Activated CD4-positive, CD25-positive, alpha-beta regulatory T cell (primary cell): ENCODE measurements at places on chromosomes 5 and 9.

DNA sequence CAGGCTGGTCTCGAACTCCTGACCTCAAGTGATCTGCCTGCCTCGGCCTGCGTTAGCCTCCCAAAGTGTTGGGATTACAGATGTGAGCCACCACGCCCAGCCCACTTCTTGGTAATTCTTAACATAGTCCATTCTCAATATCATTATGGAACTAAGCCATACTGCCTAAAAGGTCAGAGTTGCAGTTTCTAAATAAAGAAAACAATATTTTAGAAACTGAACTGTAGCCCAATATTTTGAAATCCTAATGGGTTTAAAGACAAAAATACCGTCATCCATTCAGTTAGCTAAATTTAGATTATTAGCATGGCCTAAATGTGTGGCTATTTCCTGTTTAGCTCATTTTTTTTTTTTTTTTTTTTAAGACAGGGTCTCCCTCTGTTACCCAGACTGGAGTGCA, 99.5 kb downstream of the USP20 start:
- DNase-seq: no peak

DNA sequence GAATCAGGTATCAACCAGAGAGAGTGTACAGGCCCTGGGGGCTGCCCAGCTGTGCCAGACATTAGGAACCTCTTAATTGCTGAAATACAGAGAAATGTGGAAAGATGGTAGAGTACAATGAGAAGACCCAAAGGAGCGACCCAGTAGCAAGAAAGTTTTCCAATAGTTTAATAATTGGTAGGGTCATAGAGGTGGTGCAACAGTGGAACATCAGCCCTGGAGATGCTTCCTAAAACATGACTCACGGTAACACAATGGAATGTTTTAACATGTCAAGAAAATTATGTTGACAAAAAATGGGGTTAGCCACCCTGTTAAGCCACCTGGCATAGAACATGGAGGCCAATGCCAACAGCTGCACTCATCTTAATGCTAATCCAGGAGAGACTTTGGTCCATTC, 284.1 kb downstream of the ELAVL2 start:
- DNase-seq: no peak

DNA sequence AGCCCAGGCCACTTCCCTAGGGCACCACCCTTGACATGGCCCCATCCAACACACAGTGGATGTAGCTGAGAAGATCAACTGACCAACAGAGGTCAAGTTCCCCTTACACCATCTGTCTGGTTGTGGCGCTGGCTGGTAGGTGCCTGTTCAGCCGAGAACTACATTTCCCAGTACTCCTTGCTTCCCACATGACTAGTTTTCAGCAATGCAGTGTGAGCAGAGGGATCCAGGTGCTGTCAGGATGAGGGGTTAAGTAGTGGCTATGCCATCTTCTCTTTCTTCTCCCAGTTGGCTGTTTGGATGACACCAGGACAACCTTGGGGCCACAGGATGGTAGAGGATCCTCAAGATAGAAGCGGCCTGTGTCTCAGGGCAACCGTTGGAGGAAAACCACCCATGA, 48.6 kb upstream of the SH3PXD2B start:
- DNase-seq: no peak

DNA sequence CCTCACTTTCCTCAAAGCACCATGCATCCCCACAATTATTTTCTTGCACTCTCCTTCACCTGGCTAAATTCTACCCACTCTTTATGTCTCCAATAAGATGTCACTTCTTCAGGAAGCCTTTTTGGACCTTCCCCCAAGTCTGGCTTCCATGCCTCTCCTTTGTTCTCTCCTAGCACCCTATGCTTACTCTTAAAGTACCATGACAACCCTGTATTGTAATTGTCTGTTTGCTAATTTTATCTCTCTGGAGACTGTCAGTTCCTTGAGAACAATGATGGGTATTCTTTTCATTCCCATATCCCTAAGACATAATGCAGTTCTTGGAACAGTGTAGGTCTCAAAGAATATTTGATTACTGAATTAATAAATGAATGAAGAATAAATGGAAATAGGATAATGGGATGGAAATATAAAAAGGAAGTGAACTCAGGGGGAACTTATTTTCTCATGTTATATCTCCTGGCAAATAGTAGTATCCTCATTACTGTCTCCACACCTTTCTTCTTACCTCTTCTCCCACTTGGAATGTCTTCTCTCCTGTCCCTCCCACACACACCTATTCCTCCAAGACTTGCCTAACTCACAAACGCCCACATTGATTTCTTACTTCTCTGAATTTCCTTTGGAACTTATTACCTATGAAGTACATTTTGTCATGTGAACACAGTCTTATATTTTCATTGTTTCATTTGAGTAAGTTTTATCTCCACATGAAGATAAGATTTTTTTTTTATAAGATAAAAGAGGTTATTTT, 499.1 kb downstream of the NFIB start:
- no peak for DNase-seq

DNA sequence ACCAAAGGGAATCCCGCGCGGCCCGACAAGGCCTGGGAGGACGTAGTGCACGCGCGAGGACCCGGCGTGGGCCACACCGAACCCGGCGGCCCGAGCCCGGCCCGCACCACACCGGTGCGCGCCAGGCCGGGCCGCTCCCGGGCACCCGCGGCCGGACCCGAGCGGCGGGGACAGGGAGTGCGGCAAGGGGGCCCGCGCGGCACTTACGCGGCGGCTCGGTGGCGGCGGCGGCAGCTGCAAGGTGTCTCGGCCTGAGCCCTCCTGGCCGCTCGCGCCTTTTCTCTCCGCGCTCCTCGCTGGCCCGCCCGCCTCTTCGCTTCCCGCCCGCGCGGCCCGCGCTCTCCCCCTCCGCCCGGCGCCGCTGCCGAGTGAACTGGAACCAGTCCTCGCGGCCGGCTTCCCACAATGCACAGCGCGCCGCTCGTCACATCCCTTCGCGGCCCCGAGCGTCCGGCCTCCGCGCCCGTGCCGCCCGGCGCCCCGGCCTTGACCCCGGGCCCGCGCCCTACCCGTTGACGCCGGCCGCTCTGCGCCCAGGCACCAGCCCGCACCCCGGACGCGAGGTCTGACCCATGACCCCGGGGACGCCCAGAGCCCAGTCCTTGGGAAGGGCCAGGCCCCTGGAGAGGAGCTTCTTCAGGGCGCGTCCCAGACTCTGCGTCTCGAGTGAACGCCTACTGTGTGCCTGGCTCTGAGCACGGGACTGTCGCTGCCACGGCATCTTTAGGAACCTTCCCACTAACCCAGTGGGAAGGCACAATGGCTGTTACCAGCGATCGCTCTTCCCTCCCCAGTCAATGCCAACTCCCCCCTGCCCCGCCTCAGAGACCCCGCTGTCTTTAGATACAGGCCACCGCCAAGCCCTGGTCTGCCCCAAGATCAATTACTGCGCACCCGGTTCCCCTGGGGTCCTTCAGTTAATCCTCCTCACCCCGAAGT, at the start of gene MACROH2A1:
Gene MACROH2A1 (minus strand): TSS at position 377 of the 939 bp plus-strand sequence. CDS start 10,138 bp downstream, outside the sequence.
- DNase-seq: peak; percentile 65

GRCh38 chr5:13859270-13860065, 85.0 kb downstream of the DNAH5 start:
- DNase-seq: no peak

- DNase-seq: no peak
These were observed 195.8 kb downstream of the SREK1 start for GRCh38 chr5:66339896-66340295.

DNA sequence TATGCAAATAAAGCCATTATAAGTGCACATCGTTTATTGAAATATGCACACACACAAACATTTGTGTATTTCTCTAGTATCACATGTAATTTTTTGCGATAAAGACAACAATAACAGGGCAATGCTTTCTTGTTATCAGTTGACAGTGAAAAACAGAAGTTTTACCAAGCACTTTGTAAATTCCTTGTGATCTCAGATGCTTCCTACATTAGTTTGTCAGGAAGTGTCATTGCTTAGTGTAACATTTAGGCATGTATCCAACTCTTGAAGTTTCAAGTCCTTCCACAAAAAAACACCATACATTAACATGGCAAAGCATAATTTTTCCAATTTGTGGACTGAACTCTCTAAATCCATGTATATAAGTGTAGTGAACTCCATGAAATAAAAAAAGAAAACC, 46.4 kb downstream of the MOCS2 start:
- DNase-seq: no peak

DNA sequence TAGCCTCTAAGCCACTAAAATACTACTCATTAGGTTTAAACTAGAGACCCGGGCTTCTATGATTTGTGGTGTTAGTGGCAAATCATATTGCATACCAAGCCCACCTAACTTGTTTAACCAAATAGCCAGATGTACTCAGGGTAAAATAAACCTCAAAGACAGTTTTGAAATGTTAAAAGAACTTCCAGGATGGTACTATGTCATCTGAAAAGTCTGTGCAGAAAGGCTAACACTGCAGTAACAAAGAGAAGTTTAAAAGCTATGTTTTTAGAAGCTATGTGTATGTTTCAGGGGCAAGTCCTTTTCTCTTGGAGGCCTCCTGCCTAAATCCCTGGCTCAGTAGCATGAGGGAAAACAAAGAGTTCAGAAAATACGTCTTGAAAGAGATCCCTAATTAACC, 84.9 kb upstream of the IL7R start:
- DNase-seq: no peak

GRCh38 chr9:121185774-121186403, 15.8 kb downstream of the RAB14 start:
- DNase-seq: no peak
